ENCODE measurements at places on chromosomes 2 and 18.
A peak's percentile ranks its signal among the peaks of the same experiment; 100 is the strongest.

GRCh38 chr18:48399303-48400075, 9.7 kb downstream of the ZBTB7C start:
- no peak for DNase-seq

GRCh38 chr18:13007248-13007560, 16.0 kb downstream of the CEP192 start:
- DNase-seq, result no peak

DNA sequence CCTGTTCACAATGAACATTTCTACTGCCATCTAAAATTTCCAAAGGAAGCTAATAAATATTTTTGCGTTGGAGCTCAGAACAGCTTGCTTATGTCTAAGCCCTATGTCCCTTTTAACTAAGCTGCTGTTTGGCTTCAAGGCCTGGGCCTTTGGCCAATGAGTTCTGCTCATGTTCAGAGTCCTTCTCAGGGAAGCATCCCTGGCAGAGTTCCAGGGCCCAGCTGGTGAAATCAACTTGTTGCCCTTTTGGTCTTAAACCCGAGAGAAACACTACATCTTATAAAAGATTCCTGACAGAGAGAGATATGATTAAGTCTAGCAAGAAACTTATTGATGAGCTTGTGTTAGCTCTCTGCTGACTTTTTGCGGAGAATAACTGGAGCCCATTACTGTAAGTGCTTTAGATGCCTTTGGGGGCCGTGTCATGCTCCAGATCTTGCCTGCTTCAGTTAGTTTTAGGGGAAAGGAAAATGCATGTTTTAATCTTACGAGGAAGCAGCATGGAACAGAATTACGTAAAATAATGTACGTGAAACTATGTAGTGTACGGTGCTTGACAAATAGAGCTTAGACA, 102.5 kb upstream of the NOSTRIN start:
- peak; percentile 72 for DNase-seq

- no peak for DNase-seq
These were observed 676.7 kb upstream of the POU3F3 start for GRCh38 chr2:104177179-104177578.

DNA sequence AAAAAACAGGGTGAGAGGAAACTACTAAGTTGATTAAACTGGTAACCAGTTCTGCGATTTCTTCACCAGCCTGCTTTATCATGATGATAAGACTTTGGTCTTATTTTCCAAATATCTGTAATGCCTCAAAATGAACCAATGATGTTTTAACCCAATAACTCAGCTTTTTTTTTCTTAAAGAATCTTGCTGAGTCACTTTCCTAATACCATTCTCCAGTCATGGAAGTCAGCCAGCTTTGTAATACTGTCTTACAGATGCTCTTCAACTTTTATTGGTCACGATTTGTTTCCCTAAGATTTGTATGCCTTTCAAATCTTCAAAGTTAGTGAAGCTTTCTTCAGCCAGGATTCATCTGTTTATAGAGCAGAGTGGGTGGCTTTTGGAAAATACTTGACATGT, 47.7 kb upstream of the SMIM21 start:
- no peak for DNase-seq

GRCh38 chr2:190159453-190159852, 96.9 kb upstream of the MSTN start:
- DNase-seq, result no peak

DNA sequence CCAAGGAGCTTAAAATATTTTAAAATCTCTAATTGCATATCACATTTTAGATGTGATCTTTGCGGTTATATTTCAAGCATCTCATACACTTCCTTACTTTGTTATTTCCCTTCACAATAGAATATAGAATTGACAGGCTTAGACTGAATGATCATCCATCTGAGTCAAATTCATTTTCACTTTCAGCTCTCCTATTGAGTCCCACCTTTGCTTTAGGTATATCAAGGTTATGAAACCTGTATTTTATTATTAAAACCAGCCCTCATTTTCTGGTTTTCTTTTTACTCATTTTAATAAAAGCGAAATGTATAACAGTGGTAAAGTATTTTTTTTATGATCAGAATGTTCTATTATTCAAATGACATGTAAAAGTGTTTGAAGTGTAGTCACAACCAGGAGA, 162.9 kb upstream of the KYNU start:
- no peak for DNase-seq

- DNase-seq, result no peak
These were observed 357.0 kb upstream of the ID2 start for GRCh38 chr2:8324901-8325300.

GRCh38 chr2:11160731-11161455, 5.6 kb downstream of the SLC66A3 start:
- DNase-seq, result no peak

DNA sequence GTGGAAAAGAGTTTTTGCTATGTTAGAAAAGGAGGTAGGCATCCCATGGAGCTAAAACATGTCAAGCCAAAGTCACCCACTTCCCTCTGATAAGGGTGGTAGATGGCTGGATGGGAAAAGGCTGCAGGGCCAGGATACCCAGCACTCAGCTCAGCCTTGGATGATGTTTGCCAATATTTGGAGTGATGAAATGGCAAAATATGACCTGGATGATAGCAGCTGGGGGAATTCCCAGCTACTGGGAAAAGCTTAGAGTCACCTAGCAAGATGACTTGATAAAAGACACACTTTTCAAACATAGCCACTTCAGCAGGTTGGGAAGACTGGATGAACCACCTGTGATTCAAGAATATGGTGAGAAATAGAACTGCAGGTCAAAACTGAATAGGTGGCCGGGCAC, 10.1 kb downstream of the RFX8 start:
- DNase-seq, result no peak

DNA sequence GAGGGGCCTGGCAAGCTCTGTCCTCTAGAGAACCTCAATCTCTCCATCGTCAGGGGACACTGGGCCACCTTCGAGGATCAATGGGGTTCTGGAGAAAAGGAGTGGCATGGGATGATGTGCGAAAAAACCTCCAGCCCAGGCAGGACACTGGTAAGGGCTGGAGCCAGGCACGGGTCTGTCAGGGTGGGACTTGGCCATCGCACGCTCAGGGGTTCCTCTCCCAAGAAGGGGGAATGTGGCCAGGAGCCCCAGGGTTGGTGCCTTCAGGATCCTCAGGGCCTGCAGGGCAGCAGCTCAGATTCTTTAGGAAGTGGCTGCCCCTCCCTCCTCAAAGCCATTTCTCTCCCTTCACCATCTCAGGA, 46.8 kb upstream of the PLB1 start:
- peak; percentile 55 for DNase-seq

DNA sequence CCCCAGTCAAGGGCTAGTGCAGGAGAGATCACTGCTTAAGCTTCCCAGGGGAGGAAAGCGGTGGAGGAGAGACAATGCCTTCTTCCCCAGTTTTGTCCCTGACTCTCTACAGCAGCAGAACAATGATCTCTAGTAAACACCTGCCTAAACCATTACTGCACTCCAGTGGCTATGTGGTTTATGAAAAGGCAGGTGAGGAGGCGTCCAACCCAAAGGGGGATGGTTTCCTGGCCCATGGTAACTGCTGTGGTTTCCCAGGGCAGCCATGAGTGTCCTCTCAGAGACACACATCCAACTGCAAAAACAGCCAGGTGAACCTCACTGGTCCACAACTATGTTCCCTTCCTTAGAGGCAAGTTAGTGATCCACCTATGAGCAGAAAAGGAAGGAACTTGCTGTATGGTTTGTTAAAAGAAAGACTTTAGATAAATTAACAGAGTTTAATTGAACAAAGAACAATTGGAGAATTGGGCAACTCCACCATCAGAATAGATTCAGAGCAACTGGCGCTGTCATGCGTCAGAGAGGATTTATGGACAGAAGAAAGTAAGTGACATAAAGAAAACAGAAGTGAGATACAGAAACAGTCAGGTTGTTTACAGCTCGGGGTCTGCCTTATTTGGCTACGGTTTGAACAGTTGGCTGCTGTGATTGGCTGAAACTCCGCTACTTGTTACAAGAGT, 4.8 kb upstream of the TTC39C start:
- no peak for DNase-seq

- DNase-seq, result no peak
These were observed 643.3 kb downstream of the BCL11A start for GRCh38 chr2:59910166-59910565.

DNA sequence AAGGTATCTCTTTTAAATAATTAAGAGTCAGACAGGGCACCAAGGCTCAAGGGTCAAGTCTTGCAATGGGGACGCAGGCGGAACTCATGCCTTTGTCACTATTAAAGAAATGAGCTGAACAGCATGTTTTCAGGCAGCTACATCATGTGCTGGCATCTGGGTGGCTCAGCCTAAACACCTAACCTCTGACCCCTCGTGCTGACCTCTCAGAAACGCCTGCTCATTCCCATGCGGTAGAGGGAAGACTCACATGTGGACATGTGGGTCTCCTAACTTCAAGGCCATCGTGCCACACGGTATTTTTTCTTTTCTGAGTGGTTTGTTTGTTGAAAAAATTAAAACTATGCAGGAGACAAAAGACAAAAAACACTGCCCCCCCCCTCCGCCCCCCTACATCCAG, 31.3 kb downstream of the CYP27C1 start:
- peak; percentile 22 for DNase-seq

DNA sequence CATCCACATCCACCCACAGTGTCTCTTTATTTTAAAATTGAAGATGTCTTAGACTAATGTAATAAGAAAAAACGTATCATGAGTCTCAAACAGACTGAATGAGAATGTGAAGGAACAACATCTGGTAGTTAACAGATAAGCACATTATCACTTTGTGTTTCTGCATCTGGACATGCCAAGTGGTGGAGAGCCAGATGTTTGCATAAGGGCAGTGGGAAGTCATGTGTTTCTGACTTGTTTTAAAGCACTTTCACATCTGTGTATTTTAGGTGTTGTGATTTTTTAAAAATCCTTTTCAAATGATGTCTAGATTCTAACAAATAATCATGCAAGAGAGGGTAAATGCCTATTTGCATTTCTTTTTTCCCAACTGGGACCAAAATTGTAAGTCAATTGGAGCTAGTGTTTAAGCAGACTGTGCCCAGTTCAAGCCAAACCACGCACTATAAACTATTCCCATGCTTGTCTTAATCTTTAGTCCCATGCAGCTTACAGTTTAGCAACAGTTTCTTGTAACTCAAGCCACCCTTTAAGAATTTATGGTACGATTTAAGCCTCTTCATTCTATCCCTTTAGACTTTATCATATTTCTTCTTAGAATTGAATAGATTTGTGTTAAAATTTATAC, 272.7 kb upstream of the DOK6 start:
- no peak for DNase-seq

GRCh38 chr2:235467588-235467987, 26.3 kb upstream of the AGAP1 start:
- no peak for DNase-seq

DNA sequence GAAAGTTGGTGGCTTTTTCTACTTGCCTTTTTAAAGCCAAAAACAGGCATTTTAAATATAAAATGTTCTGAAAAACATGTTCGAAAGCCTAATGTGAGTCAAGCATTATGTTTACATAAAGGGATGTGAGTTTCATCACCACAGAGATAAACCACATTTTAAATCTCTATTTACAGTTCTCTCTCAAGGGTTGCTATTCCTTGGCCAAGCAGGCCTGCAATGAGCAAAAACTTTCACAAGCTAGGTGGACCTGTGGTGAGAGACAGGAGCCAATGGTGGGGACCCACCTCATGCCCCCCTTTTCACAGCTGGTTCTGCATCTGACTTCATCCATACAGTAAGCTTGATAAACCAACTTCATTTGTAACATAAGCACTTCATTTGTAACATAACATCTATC, 65.1 kb downstream of the CUL3 start:
- no peak for DNase-seq

DNA sequence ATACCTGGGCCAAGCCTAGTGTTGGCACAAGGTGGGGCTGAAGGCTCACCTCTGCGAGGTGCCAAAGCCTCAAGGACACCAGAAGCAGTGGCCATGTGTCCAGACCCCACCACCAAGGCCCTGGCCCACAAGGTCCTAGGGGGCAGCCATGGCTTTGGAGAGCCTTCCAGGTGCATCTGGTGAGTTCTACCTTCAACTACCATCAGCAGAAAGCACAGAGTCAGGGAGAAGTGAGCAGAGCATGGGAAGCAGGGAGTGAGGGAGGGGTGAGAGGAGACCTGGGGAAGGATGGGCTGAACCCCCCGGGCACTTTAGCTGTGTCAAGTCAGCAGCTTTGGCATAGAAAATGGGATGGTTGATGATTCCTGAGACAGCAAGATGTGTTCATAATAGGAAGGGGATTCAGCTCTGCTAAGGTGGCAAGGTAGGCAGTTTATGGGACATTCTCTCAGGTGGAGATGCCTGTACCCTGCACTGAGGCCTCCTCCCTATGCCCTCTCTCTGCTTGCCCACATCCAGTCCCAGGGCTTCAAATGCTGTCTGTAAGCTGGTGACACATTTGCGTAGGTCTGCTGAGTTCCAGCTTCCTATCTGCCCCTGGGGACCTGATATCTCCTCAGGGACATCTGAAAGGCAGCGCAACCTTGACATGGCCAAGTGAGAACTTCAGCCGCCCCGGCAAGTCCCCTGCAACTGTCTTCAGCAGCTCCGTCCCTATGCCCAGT, 83.4 kb upstream of the RGPD5 start:
- DNase-seq, result no peak

- DNase-seq, result no peak
These were observed 103.9 kb upstream of the LRP1B start for GRCh38 chr2:142234741-142235140.

GRCh38 chr2:61950571-61951315, 45.3 kb downstream of the COMMD1 start:
- DNase-seq, result no peak

GRCh38 chr2:181848261-181848886, 43.2 kb upstream of the ITPRID2 start:
- no peak for DNase-seq

GRCh38 chr2:46305767-46306166, 8.6 kb downstream of the EPAS1 start:
- DNase-seq, result no peak

DNA sequence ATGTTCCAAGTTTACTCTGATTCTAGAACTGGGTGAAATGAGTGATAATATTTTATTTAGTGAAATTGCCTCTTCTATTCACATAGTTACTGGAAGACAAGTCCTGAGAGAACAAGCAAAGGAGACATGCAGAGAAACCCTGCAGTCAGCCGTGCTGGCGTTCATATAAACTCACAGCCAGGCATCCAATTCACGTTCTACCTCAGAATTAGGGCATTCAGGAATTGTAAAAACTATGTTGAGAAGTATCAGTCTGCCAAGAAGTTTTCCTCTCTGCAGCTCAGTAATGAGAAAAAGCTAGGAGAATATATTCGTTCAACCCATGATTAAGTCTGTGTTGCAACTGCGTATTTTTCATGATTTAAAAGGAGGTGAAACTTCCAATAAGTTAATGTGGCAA, 156.2 kb upstream of the DSEL start:
- DNase-seq, result no peak

- no peak for DNase-seq
These were observed 58.3 kb downstream of the CCDC150 start for GRCh38 chr2:196697825-196698224.

All from left forelimb (tissue), 1 donor.